ENCODE measurements at places on chromosomes 7 and 10.

- DNase-seq: no peak
These were observed 879.2 kb downstream of the LRMDA start for GRCh38 chr10:76310588-76311080.

DNA sequence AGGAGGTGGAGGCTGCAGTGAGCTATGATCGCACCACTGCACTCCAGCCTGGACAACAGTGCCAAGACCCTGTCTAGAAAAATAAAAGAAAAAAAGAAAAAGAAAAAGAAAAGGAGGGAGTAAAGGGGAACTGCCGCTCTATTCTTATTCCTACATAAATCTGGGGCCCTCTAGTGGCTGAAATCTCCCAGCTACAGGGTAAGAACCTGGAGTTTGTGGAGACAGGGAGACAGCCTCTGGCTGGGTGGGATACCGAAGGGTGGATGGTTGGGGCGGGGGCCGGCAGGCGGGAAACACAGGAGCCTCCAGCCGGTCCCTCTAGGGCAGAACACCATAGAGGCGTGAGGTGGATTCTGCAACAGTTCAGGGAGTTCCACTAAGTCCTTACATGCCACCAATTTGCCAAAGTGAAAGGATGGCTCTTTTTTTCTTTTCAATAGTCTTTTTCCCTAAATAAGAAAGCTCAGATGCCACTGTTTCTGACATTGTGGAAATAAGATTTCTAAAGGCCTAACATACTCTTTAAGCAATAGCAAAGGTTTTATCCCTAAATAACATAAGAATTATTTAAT, 117.3 kb downstream of the SVIL start:
- DNase-seq: peak; percentile 54

DNA sequence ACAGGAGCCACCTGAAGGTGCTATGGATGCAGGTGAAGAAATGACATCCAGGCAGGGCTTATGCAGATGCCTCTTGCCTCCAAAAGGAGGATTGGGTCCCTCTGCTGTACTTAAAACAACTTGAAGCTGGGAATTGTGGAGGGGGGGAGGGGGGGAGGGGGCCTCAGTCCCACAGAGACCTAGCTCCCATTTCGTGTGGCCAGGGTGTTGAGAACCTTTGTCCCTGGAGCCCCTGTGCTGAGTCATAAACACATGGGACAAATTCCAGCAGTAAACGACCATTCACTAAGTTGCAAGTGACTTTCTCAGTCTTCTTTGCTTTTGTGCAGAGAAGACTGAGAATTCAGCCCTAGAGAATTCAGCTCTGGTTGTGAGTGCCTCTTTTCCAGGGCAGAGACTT, 96.5 kb upstream of the PODXL start:
- DNase-seq: no peak

DNA sequence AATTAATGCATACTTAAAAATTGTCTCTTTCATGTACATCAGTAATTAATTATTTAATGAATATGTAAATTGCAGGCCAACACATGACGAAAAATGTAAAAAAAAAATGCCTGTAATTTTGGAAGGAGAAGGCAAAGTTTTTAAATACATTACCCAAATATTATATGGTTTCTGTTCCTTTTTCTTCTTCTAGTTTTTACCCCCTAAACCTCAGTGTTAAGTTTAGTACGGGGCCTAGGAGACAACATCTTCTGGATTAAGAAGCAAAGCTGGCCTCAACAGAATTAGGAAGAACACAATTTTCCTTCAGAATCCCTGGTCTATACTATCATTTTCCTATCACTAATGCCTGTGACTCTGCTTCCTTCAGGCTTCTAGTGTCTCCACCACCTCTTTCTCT, 459.3 kb upstream of the NRP1 start:
- DNase-seq: no peak

- no peak for DNase-seq
These were observed 35.9 kb downstream of the LRRC4 start for GRCh38 chr7:127995156-127995880.

- no peak for DNase-seq
These were observed 54.1 kb downstream of the LAMB1 start for GRCh38 chr7:107948645-107949442.

GRCh38 chr10:27490807-27491206, 13.3 kb upstream of the RAB18 start:
- DNase-seq: no peak

GRCh38 chr10:103640436-103641181, 147.1 kb downstream of the NEURL1 start:
- DNase-seq: no peak

GRCh38 chr10:117694190-117694589, 151.6 kb downstream of the EMX2 start:
- no peak for DNase-seq

- no peak for DNase-seq
These were observed 85.8 kb downstream of the NRP1 start for GRCh38 chr10:33248638-33249037.

DNA sequence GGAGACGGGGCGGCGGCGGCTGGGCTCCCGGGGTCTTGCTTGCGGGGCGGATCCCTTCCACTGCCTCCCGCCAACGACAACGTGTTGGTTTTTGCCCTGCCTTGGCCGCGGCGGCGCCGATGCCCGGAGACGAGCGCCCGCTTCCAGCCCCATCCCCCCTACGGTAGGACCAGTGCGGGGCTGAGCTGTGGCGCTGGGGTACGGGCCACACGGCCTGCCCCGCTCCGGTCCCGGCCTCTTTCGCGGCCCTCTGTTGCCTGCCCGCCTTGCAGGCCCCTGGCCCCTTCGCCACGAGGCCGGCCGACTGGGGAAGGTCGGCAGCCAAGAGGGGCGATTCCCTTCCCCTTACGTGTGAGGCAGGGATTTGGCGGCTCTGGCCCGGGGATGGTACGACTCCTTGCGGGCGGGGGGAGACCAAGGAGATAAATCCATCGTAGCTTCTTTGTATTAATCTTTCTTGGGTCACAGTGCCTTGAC, 488 bp downstream of the EIF4H start:
- no peak for DNase-seq

DNA sequence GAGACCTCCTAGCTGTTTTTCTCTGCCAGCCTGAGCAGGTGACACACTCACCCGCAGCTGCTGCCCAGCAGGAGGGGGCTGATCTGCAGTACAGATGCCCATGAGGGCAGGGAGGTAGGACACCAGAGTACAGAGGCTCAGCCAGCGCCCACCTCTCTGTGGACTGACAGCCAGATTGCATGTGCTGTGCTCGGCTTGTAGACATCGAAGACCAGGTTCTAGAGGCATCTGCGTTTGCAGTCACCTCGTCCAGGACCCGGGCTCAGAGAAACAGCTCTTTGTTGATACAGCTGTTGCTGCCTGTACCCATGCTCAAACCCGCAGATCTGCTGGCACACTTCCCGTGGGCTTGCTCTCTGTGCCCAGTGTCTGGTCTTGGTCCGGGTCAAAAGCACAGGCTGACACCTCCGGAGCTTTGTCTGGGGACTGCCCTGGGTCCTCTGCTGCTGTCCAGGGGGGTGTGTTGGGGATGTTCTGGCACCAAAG, 224.7 kb downstream of the GLRX3 start:
- no peak for DNase-seq

GRCh38 chr7:45118889-45119331, 7.4 kb upstream of the TBRG4 start:
- no peak for DNase-seq

GRCh38 chr10:133100706-133101415, 13.1 kb downstream of the ADGRA1 start:
- peak; percentile 94 for DNase-seq

DNA sequence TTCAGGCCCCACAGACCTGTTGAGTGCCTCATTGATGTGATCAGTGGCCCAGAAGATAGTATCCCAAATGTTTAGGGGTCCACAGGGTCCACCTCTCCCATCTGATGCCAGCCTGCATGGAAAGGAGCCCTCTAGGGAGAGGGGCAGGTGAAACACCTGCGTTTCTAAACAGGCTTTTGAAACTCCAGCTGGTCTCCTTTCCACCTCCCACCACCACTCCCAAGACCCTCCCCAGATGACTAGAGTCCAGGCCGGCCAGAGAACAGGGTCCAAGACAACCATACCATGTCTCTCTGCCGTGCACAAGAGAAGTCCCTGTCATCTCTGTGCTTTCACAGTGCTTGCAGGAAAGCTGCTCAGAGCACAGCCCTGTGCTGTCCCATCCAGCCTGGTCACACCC, 105.0 kb upstream of the NANOS1 start:
- no peak for DNase-seq

- no peak for DNase-seq
These were observed 42.2 kb upstream of the SLC29A3 start for GRCh38 chr10:71276873-71277272.

GRCh38 chr10:125035136-125035535, 93.2 kb downstream of the ZRANB1 start:
- DNase-seq: no peak

GRCh38 chr10:43257347-43258210, 9.3 kb downstream of the RASGEF1A start:
- no peak for DNase-seq

- DNase-seq: no peak
These were observed 142.7 kb downstream of the KMT2E start for GRCh38 chr7:105156731-105157130.

DNA sequence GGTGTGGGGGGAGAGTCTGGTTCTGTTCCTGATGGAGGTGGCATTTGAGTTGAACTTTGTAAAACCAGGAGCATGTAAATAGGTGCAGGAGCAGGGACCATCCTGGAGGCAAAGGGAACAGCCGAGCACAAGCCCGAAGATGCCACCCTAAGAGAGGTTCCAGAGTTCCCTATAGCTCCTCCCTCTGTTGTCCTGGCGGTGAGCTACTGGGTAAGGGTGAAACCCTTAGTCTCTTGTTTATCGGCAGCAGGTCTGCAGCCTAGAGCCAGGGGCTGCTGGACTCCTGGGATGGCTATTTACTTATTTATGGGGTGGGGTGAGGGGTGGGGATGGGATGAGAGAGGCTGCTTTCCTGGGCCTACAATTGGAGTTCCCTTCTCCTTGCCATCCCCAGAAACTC, 6.5 kb upstream of the LBX1 start:
- DNase-seq: no peak

DNA sequence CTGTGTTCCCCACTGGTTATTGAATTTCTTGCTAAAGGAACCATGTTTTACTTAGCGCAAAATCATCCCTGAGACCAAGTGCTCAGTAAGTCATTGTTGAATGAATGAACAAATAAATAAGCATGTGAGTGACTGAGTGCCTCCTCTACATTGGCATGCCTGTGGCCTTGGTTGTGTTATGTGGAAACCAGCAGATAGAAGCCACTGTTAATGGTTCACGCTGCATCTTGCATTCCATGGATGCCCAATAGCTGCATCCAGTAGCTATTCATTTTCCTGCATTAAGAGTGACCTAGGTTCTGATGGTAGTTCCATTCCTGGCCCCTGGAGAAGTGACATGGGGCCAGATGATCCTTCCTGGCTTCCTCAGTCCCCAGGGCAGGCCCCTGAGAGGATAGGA, 113.3 kb upstream of the BMPER start:
- DNase-seq: no peak

DNA sequence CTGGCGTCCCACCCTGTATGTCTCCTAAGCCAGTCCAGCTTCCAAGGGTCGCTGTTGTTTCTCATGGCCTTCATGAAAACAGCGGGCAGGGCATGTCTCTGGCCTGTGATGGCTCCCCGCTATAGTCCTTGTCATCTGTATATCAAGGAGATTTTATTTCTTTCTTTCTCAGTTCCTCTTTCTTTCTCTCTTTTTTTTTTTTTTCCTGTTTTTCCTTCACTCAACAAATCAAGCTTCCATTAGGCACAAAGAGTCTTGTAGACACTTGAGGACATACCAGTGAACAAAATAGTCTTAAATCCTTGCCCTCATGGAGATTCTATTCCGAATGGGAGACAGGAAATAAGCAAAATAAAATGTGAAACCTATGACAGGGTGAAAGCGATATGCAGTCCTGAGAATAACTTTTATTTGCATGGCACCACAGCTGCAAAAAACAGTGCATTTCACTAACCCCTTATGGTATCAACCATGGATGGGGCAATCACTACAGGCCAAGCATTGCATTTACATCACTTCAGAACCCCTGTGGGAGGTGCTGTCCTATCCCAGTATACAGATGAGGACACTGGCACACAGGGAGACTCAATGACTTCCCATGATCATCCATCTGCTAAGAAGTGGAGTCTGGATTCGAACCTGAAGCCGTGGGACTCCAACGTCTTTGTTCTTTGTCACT, 50.7 kb downstream of the SYPL1 start:
- DNase-seq: no peak

DNA sequence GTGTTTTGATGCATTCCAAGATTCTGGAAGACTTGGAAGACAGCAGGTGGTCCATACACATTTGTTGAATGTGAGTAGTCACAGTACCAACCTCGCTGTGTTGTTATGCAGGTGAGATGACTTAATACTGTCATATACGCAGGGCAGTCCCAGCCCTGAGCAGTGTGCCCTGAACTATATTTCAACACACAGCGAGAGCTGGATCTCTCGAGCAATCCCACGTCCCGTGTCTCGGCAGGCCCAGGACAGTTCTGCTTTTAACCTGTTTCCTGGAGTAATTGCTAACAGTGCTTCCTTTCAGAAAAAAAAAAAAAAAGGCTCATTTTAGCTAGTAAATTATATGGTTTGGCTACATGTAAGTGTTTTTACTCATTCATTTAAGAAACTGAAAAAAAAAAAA, 179.7 kb downstream of the PRKCQ start:
- no peak for DNase-seq

- DNase-seq: no peak
These were observed 97.1 kb upstream of the MXI1 start for GRCh38 chr10:110110338-110110737.

- no peak for DNase-seq
These were observed 125.6 kb upstream of the TNRC18 start for GRCh38 chr7:5549096-5549763.

DNA sequence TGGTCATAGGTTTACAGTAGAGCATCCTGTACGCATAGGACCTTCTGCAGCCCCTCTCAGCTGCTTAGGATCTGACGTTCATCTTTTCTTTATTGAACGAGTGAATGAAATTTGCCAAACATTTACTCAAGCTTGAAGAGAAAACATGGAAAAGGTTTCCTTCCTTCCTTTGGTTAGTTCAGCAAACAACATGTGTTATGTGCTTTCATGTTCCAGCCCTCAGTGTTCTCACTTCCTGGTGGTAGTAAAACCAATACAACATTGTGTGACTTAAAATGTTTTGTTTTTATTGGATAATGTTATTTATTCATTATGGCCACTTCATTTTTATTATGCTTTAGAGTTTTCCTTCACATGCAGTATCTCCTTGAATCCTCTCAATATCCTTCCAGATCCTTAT, 1.4 kb upstream of the CDCA7L start:
- no peak for DNase-seq

DNA sequence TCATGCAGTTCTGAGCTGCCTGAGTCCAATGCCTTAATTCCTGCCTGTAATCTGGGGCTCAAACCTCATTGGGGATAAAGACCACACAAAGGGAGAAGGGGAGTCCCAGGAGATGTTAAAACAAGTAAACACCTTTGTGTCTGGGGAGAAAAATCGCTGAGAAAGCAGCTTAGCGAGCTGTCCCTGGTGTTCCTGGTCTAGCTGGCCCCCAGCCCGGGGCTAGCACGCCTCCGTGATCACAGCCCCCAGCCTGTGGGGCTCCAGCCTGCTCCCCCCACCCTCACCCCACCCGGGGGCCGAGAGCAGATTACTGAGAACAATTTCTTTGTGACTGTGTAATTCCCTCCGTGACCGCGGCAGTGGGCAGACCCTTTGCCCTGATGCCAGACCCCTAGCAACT, 24.8 kb downstream of the DPCD start:
- DNase-seq: no peak

- DNase-seq: no peak
These were observed 62.4 kb upstream of the ANTXRL start for GRCh38 chr10:46224414-46224682.
